ENCODE measurements at places on chromosomes 1 and 21. TPM values are rescaled to one million over a fixed set of nuclear protein-coding genes. Genes with fewer than 3 reads are reported as not detected.

- H3K4me1 ChIP-seq = no peaks in the 10 kb centered on the region
- no peak overlapping the region for H3K4me3 ChIP-seq
- no peaks in the 10 kb centered on the region for H3K27me3 ChIP-seq
- no peak overlapping the region for H3K27ac ChIP-seq
- no peak for DNase-seq
Observed at GRCh38 chr1:23007106-23007505, 8.5 kb downstream of the TEX46 start.

- no peaks in the 10 kb centered on the region for H3K27me3 ChIP-seq
- peaks cover 18% of the 10 kb centered on the region for H3K36me3 ChIP-seq
- no peak overlapping the region for H3K27ac ChIP-seq
- no peak overlapping the region for H3K4me3 ChIP-seq
Observed at GRCh38 chr1:230351514-230351913, 74.6 kb downstream of the PGBD5 start.

DNA sequence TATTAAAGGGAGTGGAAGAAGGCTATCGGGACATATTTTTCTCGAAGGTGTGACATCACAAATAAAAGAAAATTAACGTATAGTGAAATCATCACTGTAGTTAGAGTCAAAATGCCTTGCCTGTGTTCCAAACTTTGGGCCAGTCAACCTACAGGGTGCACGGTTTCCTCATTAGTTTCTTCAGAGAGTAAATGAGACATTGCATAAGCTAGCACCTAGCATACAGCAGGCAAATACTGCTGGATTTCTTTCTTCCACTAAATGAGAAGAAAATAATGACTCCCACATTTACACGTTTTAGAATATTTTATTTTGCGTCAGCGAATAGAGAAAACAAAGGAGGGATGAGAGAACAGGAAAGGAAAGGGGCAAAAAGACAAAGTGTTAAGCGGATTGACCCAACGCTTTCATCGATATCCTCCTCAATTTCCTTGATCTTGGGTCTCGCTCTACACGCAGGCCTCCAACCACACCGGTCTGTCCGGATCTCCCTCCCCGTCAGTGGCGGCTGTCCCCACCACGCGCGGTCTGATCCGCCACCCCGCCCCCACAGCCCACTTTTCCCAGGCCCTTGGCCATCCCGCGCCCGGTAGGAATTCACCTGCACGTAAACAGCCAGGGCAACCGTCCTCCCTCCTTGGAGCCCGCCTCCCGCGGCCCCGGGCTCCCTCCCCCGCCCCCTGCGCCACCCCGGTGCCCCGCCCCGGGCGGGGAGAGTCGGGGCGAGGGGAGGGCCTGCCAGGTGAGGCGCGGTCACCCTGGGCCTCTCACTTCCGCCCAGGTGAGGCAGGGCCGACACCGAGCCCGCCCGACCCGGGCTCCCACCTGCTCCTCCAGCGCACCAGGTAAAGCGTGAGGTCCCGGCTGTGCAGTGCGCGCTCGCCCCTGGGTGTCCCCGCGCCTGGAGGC, at the start of gene PATJ:
TSS of gene PATJ (plus strand) at position 770 of the 909 bp plus-strand sequence. CDS start 20,413 bp downstream, outside the sequence.
- H3K27ac ChIP-seq = peak within 1 kb of the TSS; percentile 36
- DNase-seq = peak; percentile 92
- no peaks in the 10 kb centered on the region for H3K27me3 ChIP-seq
- peak within 1 kb of the TSS; percentile 99 for H3K4me3 ChIP-seq
- no peaks in the 10 kb centered on the region for H3K36me3 ChIP-seq

- no peaks in the 10 kb centered on the region for H3K36me3 ChIP-seq
- no peaks in the 10 kb centered on the region for H3K4me1 ChIP-seq
- no peaks in the 10 kb centered on the region for H3K27me3 ChIP-seq
- H3K27ac ChIP-seq = no peak overlapping the region
- DNase-seq = no peak
Observed at GRCh38 chr1:2288311-2288710, 60.2 kb downstream of the SKI start.

DNA sequence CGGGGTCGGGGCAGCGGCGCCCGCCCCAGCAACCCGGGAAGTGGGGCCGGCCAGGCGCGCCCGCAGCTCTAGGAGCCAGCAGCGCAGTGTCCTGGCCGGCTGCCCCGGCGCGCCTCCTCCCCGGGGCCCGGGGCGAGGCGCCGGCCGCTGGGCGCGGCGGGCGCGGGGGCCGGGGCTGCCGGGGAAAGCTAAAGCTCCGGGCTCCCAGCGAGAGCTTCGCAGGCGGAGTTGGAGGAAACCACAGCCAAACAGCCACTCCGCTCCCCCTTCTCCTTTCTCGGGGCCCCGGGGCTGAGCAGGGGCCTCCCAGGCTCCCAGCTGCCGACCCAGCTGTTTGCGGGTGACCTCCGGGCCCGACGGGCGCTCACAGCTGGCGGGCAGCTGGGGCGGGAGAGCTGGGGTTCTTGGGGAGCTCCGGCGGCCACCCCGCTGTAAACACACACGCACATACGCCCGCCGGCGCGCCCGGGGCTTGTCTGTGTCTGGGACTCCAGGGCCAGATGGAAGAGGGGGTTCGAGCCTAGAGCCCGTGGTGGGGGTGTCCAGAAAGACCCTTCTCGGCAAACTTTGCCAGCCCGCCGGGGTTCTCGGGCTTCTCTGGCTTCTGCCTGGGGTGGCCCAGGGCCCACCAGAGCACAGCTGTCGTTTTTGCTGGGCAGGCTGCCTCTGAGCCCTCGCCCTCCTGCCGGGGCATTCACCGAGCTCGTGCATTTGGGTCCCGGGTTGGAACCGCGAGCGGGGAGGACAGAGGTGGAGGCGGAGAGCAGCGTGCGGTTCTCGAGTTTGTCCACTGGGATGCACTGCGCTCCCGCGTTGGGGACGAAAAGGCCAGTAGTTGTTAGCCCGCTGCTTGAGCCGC, 1.5 kb downstream of the AJAP1 start:
- H3K36me3 ChIP-seq = no peaks in the 10 kb centered on the region
- H3K27me3 ChIP-seq = peaks cover 25% of the 10 kb centered on the region
- H3K27ac ChIP-seq = no peak overlapping the region
- peaks cover 14% of the 10 kb centered on the region for H3K4me1 ChIP-seq
- H3K4me3 ChIP-seq = peak overlapping the region; percentile 62
- DNase-seq = peak; percentile 80

GRCh38 chr1:9490605-9491339, 48.5 kb upstream of the SLC25A33 start:
- DNase-seq = peak; percentile 83
- H3K4me1 ChIP-seq = no peaks in the 10 kb centered on the region
- peaks cover 3% of the 10 kb centered on the region for H3K27me3 ChIP-seq
- H3K27ac ChIP-seq = no peak overlapping the region
- H3K4me3 ChIP-seq = no peak overlapping the region

GRCh38 chr1:108050158-108050557, 85.2 kb upstream of the VAV3 start:
- H3K4me3 ChIP-seq = no peak overlapping the region
- peaks cover 27% of the 10 kb centered on the region for H3K4me1 ChIP-seq
- no peak for DNase-seq
- no peaks in the 10 kb centered on the region for H3K36me3 ChIP-seq
- no peaks in the 10 kb centered on the region for H3K27me3 ChIP-seq

DNA sequence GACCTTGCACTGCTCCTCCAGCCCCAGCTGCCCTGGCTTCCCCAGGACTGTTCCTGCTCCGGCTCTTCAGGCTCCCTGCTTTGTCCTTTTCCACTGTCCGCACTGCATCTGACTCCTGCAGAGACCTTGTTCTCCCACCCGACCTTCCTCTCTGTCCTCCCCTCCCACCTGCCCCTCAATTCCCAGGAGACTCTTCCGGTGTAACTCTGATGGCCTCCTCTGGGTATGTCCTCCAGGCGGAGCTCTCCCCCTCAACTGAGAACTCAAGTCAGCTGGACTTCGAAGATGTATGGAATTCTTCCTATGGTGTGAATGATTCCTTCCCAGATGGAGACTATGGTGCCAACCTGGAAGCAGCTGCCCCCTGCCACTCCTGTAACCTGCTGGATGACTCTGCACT, 550 bp downstream of the ACKR1 start:
- DNase-seq = peak; percentile 73
- no peak overlapping the region for H3K27ac ChIP-seq
- no peaks in the 10 kb centered on the region for H3K4me1 ChIP-seq
- no peaks in the 10 kb centered on the region for H3K36me3 ChIP-seq
- no peak overlapping the region for H3K4me3 ChIP-seq

GRCh38 chr1:34625521-34626015, 129.3 kb upstream of the GJB5 start:
- no peaks in the 10 kb centered on the region for H3K27me3 ChIP-seq
- H3K27ac ChIP-seq = no peak overlapping the region
- no peak overlapping the region for H3K4me3 ChIP-seq
- H3K4me1 ChIP-seq = no peaks in the 10 kb centered on the region
- no peak for DNase-seq

DNA sequence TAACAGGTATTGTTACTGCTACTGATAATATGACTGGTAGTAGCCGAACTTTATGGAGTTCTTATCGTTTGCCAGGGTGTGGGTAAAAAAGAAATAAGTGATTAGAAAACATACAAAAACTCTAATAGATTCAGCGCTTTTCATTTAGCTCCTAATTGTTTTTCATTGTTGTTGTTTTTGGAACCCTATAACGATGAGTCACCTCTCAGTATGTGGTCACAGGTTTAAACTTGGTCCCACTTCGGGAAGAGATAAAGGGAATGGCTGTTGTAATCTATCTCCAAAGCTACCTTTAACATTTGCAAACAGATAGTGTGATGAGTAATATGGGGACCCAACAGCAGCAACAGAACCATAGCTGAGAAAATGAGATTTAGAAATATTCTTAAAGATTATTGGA, 62.7 kb upstream of the BCL10 start:
- no peak overlapping the region for H3K4me3 ChIP-seq
- no peaks in the 10 kb centered on the region for H3K27me3 ChIP-seq
- H3K27ac ChIP-seq = no peak overlapping the region
- H3K4me1 ChIP-seq = peaks cover 9% of the 10 kb centered on the region

GRCh38 chr21:44881198-44881872, 7.8 kb upstream of the PTTG1IP start:
- no peak overlapping the region for H3K27ac ChIP-seq
- H3K4me3 ChIP-seq = no peak overlapping the region
- H3K36me3 ChIP-seq = no peaks in the 10 kb centered on the region

DNA sequence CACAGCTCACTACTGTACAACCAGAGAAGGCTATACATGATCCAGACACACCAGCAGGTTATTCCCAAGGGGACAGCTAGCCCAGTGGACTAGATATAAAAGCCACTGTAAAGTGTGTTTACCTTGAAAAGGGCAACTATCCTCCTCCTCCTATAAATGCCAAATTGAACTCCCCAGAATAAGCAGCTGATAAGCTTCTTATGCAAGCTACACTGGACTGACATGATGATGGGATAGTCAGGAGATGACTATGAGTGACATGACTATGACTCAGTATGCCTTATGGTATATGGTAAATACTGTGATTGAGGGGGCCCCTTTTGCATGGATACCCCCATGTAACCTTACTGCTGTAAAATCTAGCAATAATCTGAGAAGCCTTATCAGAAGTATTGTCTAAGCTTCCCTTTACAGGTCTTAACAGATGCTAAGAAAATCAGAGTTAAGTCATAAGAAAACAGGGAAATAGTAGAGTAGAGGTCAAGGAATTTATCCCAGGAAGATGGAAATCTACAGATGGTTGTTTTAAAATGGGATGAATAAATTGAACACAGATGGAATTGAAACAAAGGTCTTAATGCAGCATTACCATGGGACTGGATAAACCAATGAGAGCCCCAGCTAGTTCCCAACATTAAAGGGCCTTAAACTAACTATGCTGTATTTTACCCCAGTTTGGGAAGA, 55.8 kb downstream of the TRIM33 start:
- no peak overlapping the region for H3K27ac ChIP-seq
- no peaks in the 10 kb centered on the region for H3K27me3 ChIP-seq
- DNase-seq = no peak
- no peaks in the 10 kb centered on the region for H3K4me1 ChIP-seq
- no peak overlapping the region for H3K4me3 ChIP-seq

DNA sequence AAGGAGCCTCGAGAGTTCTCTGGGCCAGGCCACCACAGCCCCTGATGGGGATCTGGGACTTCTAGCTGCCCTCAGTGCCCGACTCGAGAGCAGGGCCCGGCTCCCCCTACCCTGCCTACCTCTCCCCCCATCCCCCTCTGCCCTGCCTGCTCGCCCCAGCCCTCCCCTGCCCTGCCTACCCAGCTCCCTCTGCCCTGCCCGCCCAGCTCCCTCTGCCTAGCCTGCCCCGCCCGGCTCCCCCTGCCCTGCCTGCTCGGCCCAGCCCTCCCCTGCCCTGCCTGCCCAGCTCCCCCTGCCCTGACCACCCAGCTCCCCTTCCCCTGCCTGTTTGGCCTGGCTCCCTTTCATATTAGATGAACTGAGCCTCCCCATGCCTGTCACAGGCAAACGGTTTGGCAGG, 117.4 kb upstream of the TMEM51 start:
- DNase-seq = no peak
- H3K4me3 ChIP-seq = no peak overlapping the region
- no peaks in the 10 kb centered on the region for H3K4me1 ChIP-seq
- no peaks in the 10 kb centered on the region for H3K27me3 ChIP-seq

GRCh38 chr1:78591971-78592370, 28.3 kb upstream of the IFI44L start:
- no peak overlapping the region for H3K27ac ChIP-seq
- no peaks in the 10 kb centered on the region for H3K4me1 ChIP-seq
- no peak overlapping the region for H3K4me3 ChIP-seq
- H3K27me3 ChIP-seq = no peaks in the 10 kb centered on the region
- no peaks in the 10 kb centered on the region for H3K36me3 ChIP-seq

DNA sequence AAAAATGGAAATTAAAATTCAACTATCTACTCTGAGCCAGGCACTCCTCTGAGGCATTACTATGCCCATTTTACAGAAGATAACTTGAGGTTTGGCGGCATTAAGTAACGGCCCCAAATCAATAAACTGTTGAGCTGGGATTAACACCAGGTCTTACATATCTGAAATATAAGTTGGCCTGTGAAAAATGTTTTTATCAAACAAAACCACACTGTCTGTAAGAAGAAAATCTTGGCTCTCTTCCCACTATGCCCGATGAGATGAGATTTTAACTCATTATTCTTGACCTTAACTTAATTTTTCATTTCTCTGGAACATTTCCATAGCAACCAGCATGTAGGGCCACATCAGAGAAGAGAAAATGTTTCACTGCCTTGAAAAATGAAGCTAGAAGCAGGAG, 21.8 kb downstream of the RC3H1 start:
- H3K27me3 ChIP-seq = no peaks in the 10 kb centered on the region
- no peak overlapping the region for H3K27ac ChIP-seq
- DNase-seq = no peak

- peaks cover 13% of the 10 kb centered on the region for H3K4me1 ChIP-seq
- no peaks in the 10 kb centered on the region for H3K27me3 ChIP-seq
- H3K36me3 ChIP-seq = no peaks in the 10 kb centered on the region
- no peak overlapping the region for H3K27ac ChIP-seq
- DNase-seq = peak; percentile 76
- H3K4me3 ChIP-seq = no peak overlapping the region
Observed at GRCh38 chr1:31376375-31377134, 3.7 kb upstream of the FABP3 start.

Gene CD1E
- not detected for total RNA-seq

Gene FMO3
- total RNA-seq = not detected

Gene IFI16
- total RNA-seq = 3.4 TPM

Gene KIAA1614
- 0.88 TPM for total RNA-seq

Gene PGLYRP4
- not detected for total RNA-seq

Gene SYT11
- total RNA-seq = 0.28 TPM

Gene ATF3
- 14.7 TPM for total RNA-seq

Gene ANGPTL3
- not detected for total RNA-seq

Gene AMPD1
- total RNA-seq = not detected

All from H9 (cell line).